CD4-positive, alpha-beta memory T cell (primary cell): ENCODE measurements at places on chromosomes 16 and 17. TPM values are rescaled to one million over a fixed set of nuclear protein-coding genes. Genes with fewer than 3 reads are reported as not detected.

DNA sequence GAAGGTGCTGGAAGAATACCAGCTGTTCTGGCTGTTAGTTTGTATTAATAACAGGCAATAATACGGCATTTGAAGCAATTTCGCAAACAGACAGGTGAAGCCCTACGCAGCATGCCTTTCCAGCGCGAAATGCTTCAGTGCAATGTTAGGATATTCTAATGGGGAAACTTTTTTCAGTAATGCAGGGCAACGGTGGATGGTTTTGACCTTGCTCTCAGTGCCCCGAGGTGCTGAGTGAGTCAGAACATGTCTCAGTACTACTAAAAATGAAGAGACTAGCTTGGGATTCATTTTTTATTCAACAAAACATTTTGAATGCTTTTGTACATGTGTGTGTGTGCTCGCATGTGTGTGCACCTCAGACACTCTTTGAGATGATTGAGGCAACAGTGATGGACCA lies 172.2 kb downstream of the RBFOX1 start:
- no peak for DNase-seq
- no peaks in the 10 kb centered on the region for H3K36me3 ChIP-seq
- no peaks in the 10 kb centered on the region for H3K27me3 ChIP-seq
- H3K4me3 ChIP-seq = no peak overlapping the region
- H3K4me1 ChIP-seq = no peaks in the 10 kb centered on the region
- no peak overlapping the region for H3K27ac ChIP-seq

Gene FZD2
- not detected for total RNA-seq

GRCh38 chr17:45425984-45426413 lies 6.7 kb downstream of the ARHGAP27 start:
- H3K36me3 ChIP-seq = no peaks in the 10 kb centered on the region
- DNase-seq = no peak
- H3K4me3 ChIP-seq = no peak overlapping the region
- H3K27me3 ChIP-seq = no peaks in the 10 kb centered on the region
- H3K4me1 ChIP-seq = peaks cover 14% of the 10 kb centered on the region
- no peak overlapping the region for H3K27ac ChIP-seq

Gene SLC13A2
- not detected for total RNA-seq

- peaks cover 3% of the 10 kb centered on the region for H3K27me3 ChIP-seq
- H3K4me1 ChIP-seq = peaks cover 29% of the 10 kb centered on the region
- peak overlapping the region; percentile 61 for H3K27ac ChIP-seq
- H3K4me3 ChIP-seq = no peak overlapping the region
- peak; percentile 79 for DNase-seq
- H3K36me3 ChIP-seq = no peaks in the 10 kb centered on the region
Observed at GRCh38 chr17:62724398-62725146, 83.5 kb downstream of the MARCHF10 start.

- H3K4me1 ChIP-seq = peaks cover 41% of the 10 kb centered on the region
- H3K27me3 ChIP-seq = no peaks in the 10 kb centered on the region
- H3K27ac ChIP-seq = no peak overlapping the region
- DNase-seq = peak; percentile 65
- no peak overlapping the region for H3K4me3 ChIP-seq
Observed at GRCh38 chr16:88743693-88744576, 37.6 kb downstream of the CTU2 start.

DNA sequence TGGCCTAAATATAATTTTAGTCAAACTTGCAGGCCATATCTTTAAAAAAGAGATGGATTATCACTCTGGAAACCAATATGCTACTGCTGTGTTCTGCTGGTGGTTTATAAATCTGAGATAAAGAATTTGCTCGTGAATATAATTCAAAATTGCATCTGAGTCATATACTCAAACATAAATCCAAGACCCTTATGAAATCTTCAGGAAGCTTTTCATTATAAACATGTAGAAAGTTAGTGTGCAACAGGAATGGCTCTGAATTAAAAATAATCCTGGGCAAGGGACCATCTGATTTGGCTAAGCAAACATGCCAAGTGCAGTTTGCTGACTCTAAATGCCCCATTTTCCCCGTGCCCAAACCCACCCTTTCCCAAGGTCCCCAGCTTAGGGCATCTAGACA lies 57.3 kb downstream of the TEX2 start:
- no peak overlapping the region for H3K27ac ChIP-seq
- no peak for DNase-seq
- H3K36me3 ChIP-seq = no peaks in the 10 kb centered on the region

Gene HID1
- 17.5 TPM for total RNA-seq

DNA sequence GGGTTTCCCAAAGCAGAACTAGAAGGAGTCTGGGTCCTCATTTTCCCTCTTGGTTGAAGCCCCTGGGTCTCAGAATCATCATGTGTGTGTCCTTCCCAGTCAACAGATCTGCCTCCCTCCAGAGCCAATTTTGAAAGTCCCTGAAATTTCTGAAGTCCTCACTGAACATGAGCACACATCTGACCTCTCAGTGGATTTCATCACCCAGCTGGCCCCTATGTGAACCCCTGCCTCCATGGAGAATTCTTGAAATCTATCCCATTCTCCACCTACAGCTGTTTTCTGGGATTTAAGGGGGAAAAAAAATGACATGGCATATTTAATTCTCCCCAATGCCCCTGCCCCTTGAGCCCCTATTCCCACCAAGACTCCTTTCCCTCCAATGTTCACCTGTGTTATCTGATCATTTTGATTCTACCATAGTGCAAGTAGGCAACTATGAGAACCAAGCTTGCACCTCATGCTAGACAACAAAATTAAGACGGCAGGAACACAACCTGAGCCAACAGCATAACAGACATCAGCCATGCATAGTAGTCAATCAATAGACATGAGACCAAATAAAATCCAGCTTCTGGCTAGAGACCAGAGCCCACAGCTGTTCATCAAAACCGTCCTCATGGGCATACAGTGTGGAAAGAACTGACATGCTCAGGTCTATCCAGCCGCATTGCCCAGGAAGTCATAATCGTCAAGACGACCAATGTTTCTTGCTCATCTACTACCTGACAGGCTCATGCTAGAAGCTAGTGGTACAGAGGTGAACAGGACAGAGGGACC lies 14.9 kb downstream of the SOX9 start:
- no peaks in the 10 kb centered on the region for H3K4me1 ChIP-seq
- no peak overlapping the region for H3K27ac ChIP-seq
- H3K4me3 ChIP-seq = no peak overlapping the region
- DNase-seq = no peak
- H3K27me3 ChIP-seq = no peaks in the 10 kb centered on the region

DNA sequence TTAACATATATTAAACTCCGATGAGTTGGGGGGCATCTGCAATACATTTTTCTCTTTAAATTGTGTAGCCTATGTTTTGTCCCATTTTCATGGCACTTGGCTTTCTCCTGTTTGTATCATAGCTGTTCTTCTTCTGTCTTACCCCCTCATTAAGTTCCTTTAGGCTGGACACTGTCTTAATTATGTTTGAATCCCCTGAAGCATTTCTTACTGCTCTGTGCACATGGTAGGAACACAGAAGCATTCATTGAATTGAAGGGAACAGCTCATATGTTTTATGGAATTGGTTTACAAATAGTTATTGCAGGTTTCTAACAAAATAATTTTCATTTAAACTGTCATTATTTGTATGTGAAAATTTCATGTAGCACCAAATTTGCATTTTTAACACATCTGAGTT lies 176.8 kb downstream of the TANC2 start:
- H3K27ac ChIP-seq = no peak overlapping the region
- H3K27me3 ChIP-seq = no peaks in the 10 kb centered on the region
- no peaks in the 10 kb centered on the region for H3K36me3 ChIP-seq
- no peak overlapping the region for H3K4me3 ChIP-seq

- no peaks in the 10 kb centered on the region for H3K36me3 ChIP-seq
- no peak overlapping the region for H3K4me3 ChIP-seq
- H3K27ac ChIP-seq = no peak overlapping the region
- DNase-seq = no peak
- H3K27me3 ChIP-seq = no peaks in the 10 kb centered on the region
Observed at GRCh38 chr16:2143878-2144485, 4.4 kb upstream of the RAB26 start.

GRCh38 chr16:81649561-81650184 lies 129.4 kb upstream of the PLCG2 start:
- no peaks in the 10 kb centered on the region for H3K4me1 ChIP-seq
- H3K27ac ChIP-seq = no peak overlapping the region
- no peak for DNase-seq

Gene TMEM238L
- total RNA-seq = not detected

DNA sequence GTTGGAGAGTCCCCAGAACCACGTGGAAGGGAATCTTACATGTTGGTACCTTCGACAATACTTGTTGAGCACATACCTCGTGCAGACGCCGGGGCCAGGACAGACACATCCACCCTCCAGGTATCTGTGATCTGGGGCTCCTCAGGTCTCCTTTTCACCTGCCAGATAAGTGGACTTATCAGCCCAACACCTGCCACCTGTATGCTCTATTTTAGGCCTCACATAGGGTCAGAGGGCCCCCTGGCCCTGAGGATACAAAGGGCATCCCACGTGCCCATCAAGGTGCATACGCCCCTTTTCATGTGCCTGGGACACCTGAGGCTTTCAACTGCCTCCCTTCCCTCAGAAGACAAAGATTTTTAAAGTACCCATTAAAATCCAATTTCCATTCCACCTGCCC lies 212.7 kb downstream of the MRTFB start:
- H3K36me3 ChIP-seq = no peaks in the 10 kb centered on the region
- no peak overlapping the region for H3K27ac ChIP-seq
- H3K27me3 ChIP-seq = no peaks in the 10 kb centered on the region
- H3K4me3 ChIP-seq = no peak overlapping the region
- peaks cover 18% of the 10 kb centered on the region for H3K4me1 ChIP-seq

DNA sequence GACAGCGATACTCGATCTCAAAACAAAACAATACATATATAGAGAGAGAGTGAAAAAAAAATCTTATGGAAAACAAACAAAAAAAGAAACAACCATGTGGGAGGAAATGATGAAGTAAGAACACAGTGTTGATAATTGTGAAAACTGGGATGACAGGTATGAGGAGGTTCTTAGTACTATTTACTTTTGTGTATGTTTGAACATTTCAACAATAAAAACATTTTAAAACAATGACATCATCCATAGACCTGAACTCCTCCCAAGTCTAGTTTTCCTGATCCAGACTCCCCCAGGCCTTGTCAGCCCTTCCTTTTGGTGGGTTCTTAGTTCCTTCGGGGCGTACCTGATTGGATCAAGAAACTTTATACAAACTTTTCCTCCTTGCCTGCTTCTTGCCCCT lies 51.7 kb downstream of the CCDC42 start:
- no peak overlapping the region for H3K27ac ChIP-seq
- no peak for DNase-seq
- H3K4me3 ChIP-seq = no peak overlapping the region
- no peaks in the 10 kb centered on the region for H3K27me3 ChIP-seq
- H3K36me3 ChIP-seq = no peaks in the 10 kb centered on the region
- H3K4me1 ChIP-seq = no peaks in the 10 kb centered on the region

- H3K4me3 ChIP-seq = no peak overlapping the region
- no peak for DNase-seq
- no peak overlapping the region for H3K27ac ChIP-seq
- peaks cover 18% of the 10 kb centered on the region for H3K36me3 ChIP-seq
Observed at GRCh38 chr16:89129378-89129777, 35.7 kb downstream of the ACSF3 start.

DNA sequence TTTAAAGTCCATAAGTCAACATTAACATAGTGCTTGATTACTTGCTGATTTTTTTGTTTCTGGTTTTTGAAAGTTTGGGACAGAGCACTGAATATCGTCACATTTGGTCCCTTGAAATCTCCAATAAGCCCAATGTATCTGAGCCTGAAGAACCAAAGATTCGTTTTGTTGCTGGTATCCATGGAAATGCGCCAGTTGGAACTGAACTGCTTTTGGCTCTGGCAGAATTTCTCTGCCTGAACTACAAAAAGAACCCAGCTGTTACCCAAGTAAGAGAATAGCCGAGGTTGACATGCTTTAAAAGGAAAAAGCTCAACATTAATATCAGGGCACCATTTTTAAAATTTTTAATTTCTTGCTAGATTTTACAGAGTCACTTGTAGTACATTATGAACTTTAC lies 27.7 kb upstream of the GOSR1 start:
- no peaks in the 10 kb centered on the region for H3K4me1 ChIP-seq
- H3K36me3 ChIP-seq = peaks cover 8% of the 10 kb centered on the region
- no peak for DNase-seq
- no peak overlapping the region for H3K27ac ChIP-seq

DNA sequence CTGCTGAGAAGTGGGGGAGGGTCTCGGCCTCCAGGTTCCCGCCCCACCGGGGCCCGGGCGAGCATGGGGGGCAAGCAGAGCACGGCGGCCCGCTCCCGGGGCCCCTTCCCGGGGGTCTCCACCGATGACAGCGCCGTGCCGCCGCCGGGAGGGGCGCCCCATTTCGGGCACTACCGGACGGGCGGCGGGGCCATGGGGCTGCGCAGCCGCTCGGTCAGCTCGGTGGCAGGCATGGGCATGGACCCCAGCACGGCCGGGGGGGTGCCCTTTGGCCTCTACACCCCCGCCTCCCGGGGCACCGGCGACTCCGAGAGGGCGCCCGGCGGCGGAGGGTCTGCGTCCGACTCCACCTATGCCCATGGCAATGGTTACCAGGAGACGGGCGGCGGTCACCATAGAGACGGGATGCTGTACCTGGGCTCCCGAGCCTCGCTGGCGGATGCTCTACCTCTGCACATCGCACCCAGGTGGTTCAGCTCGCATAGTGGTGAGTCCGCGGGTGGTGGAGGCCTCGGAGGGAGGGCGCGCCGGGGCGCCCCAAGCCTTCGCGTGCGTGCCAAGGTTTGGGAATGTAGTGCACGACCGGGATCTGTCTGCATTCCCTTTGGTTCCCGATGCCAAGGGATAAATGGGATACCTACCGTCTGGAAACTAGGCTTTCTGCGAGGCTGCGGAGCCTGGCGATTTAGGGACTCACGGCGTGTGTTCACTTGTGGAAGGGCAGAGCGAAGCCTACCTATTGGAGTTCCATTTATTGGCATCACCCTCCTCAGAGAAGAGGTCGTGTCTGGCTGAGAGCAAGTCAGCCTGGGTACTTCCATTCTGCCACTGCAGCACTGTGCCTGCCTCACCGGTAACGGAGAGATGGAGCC lies 1.0 kb downstream of the ZNRF1 start:
- no peaks in the 10 kb centered on the region for H3K36me3 ChIP-seq
- peak overlapping the region; percentile 30 for H3K4me3 ChIP-seq
- no peaks in the 10 kb centered on the region for H3K27me3 ChIP-seq
- H3K4me1 ChIP-seq = peaks cover 21% of the 10 kb centered on the region

DNA sequence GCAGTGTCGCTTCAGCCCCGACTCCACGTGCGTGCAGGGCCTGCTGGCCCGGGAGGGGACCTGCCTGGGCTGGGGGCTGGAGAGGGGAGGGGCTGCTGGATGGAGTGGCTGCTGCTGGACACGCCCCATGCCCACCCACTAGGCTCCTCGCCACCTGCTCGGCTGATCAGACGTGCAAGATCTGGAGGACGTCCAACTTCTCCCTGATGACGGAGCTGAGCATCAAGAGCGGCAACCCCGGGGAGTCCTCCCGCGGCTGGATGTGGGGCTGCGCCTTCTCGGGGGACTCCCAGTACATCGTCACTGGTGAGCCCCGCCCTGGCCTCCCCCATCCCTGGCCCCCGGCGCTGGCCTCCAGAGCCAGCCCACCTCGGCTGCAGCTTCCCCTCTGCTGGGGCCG lies 2.4 kb downstream of the BRICD5 start:
- peaks cover 19% of the 10 kb centered on the region for H3K36me3 ChIP-seq
- no peak overlapping the region for H3K27ac ChIP-seq
- DNase-seq = no peak
- peaks cover 40% of the 10 kb centered on the region for H3K4me1 ChIP-seq

Gene SLC46A1
- total RNA-seq = 2.4 TPM

GRCh38 chr17:55383771-55384642 lies 37.6 kb downstream of the MMD start:
- H3K4me1 ChIP-seq = no peaks in the 10 kb centered on the region
- no peaks in the 10 kb centered on the region for H3K27me3 ChIP-seq
- no peak for DNase-seq

Gene KPNA2
- total RNA-seq = 12.6 TPM
